ENCODE measurements at places on chromosomes 16 and 17. TPM values are rescaled to one million over a fixed set of nuclear protein-coding genes. Genes with fewer than 3 reads are reported as not detected.

- peak overlapping the region; percentile 30 for H3K4me3 ChIP-seq
- no peaks in the 10 kb centered on the region for H3K27me3 ChIP-seq
- peak overlapping the region; percentile 70 for H3K27ac ChIP-seq
- no peaks in the 10 kb centered on the region for H3K36me3 ChIP-seq
- peaks cover 7% of the 10 kb centered on the region for H3K4me1 ChIP-seq
These were observed 117.3 kb downstream of the ADCY9 start for GRCh38 chr16:3998793-3999478.

DNA sequence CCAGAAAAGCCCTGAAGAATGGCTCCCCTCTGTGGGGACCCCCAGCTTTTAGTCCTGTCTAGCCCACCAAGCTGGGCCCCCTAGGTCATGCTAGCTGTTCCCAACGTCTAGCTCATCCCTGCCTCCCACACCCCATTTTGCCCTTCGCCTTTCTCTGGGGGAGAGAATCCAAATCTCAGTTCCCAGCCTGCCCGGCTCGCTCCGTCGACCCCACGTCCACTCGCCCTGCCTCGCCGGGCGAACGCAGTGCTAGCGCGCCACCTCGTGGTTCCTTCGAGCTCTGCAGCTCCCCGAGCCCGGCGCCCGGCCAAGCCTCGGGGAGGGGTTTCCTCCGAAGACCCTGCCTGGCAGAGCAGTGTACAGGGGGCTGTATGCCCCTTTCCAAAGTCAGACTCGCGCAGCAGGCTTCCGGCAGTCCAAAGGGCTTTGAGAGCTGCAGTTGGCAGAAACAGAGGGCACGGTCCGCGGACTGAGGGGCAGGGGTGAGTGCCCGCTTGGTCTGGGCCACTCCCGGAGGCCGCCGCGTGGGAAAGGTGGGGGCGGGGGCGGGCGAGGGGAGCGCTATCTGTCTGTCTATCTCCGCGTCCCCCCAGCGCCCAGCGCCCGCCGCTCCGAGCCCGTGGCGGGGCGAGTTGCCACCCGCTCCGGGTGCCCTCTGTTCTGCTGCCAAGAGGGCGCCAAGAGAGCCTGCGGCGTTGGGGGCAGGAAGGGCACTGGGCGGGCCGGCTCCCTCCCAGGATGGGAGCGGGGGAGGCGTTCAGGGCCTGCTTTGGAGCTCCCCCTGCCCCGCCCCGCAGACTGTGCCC is 1.7 kb upstream of the DLX3 start:
- no peaks in the 10 kb centered on the region for H3K27me3 ChIP-seq
- no peaks in the 10 kb centered on the region for H3K36me3 ChIP-seq
- peaks cover 34% of the 10 kb centered on the region for H3K4me1 ChIP-seq
- DNase-seq: no peak
- H3K27ac ChIP-seq: no peak overlapping the region

Gene KRTAP4-3
- not detected for total RNA-seq

GRCh38 chr16:51071326-51071725 is 79.7 kb downstream of the SALL1 start:
- no peaks in the 10 kb centered on the region for H3K27me3 ChIP-seq
- H3K4me1 ChIP-seq: no peaks in the 10 kb centered on the region
- DNase-seq: no peak
- no peak overlapping the region for H3K27ac ChIP-seq
- H3K4me3 ChIP-seq: no peak overlapping the region

DNA sequence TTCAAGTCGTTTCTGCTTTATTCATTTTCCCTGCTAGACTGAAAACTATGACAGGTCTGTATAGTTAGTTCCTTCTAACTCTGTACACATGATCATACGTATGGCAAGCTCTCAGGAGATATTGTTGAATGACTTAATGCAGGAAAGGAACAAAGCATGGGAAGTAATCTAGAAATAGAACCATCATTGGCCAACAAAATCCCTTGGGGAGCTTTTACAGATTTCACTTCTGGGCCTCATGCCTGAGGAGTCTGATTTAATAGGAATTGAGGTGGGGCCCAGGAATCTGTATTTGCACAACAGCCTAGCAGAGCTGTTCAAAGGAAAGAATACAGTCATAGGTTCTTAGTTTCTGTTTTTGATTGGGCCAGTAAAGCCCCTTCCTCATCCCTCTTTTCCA is 229.2 kb downstream of the MAP2K6 start:
- H3K27ac ChIP-seq: no peak overlapping the region
- no peak overlapping the region for H3K4me3 ChIP-seq
- DNase-seq: no peak
- H3K36me3 ChIP-seq: no peaks in the 10 kb centered on the region
- H3K27me3 ChIP-seq: no peaks in the 10 kb centered on the region

- peaks cover 26% of the 10 kb centered on the region for H3K4me1 ChIP-seq
- no peak overlapping the region for H3K27ac ChIP-seq
- peak overlapping the region; percentile 29 for H3K4me3 ChIP-seq
- no peaks in the 10 kb centered on the region for H3K27me3 ChIP-seq
These were observed 23.6 kb downstream of the ALOX15B start for GRCh38 chr17:8062435-8062806.

- no peaks in the 10 kb centered on the region for H3K4me1 ChIP-seq
- H3K4me3 ChIP-seq: no peak overlapping the region
- no peaks in the 10 kb centered on the region for H3K36me3 ChIP-seq
- H3K27me3 ChIP-seq: no peaks in the 10 kb centered on the region
- DNase-seq: no peak
These were observed 15.4 kb downstream of the TBX4 start for GRCh38 chr17:61467416-61468262.

DNA sequence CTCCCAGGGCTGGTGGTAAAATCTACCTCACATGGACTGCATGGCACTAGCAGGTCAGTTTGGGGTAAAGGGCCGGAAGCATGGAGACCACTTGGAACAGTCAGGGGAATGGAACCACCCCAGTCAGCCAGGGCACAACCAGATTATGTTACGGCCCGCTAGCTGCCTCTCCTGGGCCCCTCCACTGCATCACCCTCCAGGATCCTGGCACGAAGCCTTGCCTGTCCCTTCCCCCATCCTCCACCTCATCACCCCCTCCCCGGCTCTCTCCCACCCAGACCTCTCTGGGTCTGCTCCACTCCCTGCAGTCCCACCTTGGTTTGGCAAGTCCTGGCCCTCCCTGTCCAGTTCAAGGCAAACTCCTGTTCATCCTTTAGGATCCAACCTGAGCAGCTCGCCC is 91.7 kb downstream of the CLEC16A start:
- no peak overlapping the region for H3K4me3 ChIP-seq
- no peaks in the 10 kb centered on the region for H3K27me3 ChIP-seq
- no peaks in the 10 kb centered on the region for H3K36me3 ChIP-seq

Data from vagina (tissue), 2 donors.